ENCODE measurements at places on chromosomes 2 and 18.

- DNase-seq, result no peak
Measured at GRCh38 chr18:22847392-22847791, 85.7 kb upstream of the RBBP8 start.

DNA sequence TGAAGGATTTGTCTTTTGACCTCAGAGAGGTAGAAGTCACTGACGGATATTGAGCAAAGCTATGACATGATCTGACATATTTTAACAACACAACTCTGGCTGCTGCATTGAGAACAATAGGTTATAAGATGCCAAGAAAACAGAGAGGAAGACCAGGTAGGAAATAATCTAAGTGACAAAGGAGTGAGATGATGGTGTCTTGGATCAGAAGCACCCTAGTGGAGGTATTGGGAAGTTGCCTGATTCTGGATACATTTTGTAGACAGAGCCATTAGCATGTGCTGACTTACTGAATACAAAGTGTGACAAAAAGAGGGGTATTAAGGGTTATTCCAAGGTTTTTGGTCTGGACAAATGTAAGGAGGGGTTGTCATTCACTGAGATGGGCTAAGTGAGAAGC, 1438.1 kb downstream of the DPP10 start:
- DNase-seq, result no peak

- DNase-seq, result no peak
Measured at GRCh38 chr2:235609746-235610145, 115.9 kb downstream of the AGAP1 start.

DNA sequence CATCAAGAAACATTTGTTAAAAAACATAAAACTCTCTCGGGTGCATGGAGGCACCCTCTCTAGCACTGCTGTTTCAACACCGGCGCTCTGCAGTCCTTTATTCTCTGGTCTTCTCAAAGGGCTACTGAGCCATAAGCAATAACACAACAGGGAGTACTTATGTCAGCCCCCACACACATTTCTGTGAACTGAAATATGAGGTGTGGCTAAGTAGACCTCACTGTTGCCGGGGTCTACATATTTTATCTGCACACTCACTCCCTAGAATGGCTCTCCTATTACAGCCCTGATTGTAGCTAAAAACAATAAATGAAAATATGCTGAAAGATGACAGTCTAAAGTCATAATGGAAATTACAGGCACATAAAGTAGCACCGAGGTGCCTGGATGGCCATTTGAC, 235.1 kb downstream of the GRB14 start:
- no peak for DNase-seq

DNA sequence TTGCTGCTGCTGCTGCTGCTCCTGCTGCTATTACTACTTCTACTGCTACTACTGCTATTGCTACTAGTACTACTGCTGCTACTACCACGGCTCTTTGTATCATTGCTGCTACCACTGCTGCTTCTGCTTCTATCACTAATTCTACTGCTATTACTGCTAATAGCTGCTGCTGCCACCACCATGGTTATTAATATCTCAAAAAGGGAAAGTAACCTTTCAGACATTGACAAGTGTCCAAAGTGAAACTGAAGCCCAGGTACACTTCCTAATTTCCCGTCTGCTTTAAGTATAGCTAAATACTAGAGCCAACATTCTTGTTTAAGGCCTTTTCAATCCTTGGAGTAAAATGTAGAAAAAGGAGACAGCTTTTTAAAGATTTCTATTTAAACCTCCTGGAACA, 45.4 kb upstream of the EHBP1 start:
- DNase-seq, result no peak

- no peak for DNase-seq
Measured at GRCh38 chr2:3101016-3101942, 276.3 kb downstream of the EIPR1 start.

GRCh38 chr18:28541276-28541930, 364.5 kb upstream of the CDH2 start:
- no peak for DNase-seq

DNA sequence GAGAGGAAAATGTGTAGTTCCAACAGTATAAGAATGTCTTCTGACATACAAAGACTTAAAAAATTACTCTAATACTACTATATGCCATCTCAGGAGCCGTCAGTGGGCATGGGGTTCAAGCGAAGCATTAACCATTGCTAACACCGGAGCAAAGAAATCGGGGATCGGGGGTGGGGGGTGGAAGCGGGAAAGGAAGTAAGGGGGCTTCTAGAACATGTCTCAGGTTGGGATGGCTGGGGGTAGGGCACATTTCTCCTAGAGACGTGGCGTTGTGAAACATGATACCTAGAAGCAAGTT, 702 bp downstream of the LMAN1 start:
- DNase-seq, result no peak

DNA sequence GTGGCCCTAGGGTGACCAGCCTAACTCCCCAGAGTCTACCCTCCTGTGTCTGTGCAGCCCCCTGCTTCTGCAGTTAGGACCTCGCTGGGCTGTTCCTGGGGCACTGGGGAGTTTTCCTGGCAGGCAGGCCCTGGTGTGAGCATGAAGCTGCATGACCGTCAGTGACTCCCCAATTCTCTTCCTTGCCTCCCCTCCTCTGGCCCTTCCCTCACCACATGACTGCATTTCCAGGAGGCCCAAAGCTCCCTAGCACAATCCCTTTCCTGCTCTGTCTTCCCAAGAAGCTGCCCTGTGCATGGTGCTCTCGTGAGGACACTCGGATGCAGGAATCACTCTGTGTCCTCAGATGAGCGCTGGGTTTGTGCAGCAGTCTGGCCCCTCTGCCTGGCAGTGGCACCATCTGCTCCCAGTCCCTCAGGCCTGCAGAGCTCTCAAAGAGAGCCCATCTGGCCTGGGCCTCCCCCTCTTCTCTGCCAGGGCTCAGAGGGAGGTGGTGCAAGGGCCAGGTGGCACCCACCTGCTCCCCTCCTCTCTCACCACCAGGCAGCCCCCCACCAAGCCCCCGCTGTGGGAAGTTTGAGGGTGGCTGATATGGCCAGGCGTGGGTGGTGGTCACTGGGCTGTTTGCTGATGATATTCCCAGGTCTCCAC, 125.6 kb upstream of the HS6ST1 start:
- no peak for DNase-seq

- DNase-seq, result no peak
Measured at GRCh38 chr2:152534460-152535135, 182.7 kb downstream of the PRPF40A start.

DNA sequence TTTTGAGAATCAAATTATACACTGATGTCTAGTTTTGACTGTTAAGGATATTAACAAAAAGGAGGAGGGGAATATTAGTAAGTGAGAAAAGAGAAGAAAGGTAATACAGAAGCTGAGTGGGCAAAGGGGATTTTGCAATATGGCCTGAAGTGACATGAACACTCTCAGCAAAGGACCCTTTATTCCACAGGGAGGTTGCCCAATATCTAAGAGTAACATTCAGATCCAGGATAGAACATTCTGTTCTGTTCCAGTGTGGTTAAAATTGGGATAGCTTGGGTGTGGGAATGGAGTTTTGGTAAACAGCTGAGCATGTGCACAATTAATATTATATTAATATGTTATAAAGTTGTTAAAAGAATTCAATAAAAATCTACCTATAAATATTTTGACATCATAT, 120.1 kb downstream of the ZNF385B start:
- DNase-seq, result no peak

DNA sequence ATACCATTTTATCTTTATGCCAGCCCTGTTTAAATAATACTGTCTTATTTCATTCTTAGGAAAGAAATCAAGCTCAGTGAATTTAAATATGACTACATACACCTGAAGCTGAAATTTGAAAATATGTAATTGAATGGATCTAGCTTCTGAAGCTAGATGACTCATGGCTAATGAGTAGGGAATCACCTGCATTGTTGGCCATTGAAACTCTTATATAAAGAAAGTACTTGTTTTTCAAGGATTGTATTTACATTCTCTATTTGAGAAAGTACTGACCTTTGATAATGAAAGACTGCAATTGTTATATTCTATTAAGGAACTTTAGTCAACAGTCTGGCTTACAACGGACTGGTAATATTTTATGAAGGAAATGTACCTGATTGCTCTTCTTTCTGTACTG, 346.7 kb upstream of the LRATD1 start:
- DNase-seq, result no peak

GRCh38 chr2:136917411-136917881, 152.1 kb downstream of the THSD7B start:
- no peak for DNase-seq

DNA sequence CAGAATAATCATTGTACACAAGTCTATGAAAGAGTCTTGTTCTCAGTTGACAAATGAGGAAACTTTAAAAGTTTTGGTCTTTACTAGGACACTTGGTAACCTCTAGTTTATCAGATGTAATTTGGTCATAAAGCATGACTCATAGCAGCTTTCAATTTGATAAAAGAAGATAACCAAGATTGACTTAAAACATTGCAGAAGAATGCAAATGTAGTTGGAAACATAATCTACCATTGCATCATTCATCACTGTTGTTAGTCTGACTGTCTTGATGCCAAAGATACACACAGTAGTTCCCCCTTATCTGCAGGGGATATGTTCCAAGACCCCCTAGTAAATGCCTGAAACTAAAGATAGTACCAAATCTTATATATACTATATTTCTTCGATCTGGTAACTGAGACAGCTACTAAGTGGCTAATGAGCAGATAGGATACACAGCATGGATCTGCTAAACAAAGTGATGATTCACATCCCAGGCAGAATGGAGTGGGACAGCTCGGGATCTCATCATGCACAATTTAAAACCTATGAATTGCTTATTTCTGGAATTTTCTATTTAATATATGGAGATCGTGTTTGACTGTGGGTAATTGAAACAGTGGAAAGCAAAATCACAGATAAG, 131.4 kb upstream of the CCDC68 start:
- DNase-seq, result no peak

GRCh38 chr2:118097657-118098056, 9.4 kb downstream of the INSIG2 start:
- DNase-seq, result no peak

GRCh38 chr2:11155381-11156035, at the start of gene SLC66A3:
Gene SLC66A3, plus strand, starts transcription at chr2:11155467. Its CDS starts 80 bp downstream, at chr2:11155547.
- peak; percentile 65 for DNase-seq
